Left forelimb (tissue), 1 donor: ENCODE measurements at places on chromosomes 12 and 14.

DNA sequence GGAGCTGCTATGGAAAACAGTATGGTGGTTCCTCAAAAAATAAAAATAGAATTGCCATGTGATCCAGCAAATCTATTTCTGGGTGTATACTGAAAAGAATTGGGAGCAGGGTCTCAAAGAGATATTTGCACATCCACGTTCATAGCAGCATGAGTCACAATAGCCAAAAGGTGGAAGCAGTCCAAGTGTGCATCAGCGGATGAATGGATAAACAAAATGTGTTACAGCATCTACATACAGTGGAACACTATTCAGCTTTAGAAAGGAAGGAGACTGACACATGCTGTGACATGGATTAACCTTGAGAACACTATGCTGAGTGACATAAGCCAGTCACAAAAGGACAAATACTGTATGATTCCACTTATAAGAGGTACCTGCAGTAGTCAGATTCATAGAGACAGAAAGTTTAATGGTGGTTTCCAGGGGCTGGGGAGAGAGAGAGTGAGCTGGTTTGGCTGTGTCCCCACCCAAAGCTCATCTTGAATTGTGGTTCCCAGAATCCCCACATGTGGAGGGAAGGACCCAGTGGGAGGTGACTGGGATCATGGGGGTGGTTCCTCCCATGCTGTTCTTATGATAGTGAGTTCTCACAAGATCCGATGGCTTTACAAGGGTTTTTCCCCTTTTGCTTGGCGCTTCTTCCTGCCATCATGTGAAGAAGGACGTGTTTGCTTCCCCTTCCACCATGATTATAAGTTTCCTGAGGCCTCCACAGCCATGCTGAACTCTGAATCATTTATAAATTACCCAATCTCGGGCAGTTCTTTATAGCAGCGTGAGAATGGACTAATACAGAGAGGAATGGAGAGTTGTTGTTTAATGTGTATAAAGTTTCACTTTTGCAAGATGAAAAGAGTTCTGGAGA, 17.6 kb upstream of the TBC1D30 start:
- DNase-seq: no peak

DNA sequence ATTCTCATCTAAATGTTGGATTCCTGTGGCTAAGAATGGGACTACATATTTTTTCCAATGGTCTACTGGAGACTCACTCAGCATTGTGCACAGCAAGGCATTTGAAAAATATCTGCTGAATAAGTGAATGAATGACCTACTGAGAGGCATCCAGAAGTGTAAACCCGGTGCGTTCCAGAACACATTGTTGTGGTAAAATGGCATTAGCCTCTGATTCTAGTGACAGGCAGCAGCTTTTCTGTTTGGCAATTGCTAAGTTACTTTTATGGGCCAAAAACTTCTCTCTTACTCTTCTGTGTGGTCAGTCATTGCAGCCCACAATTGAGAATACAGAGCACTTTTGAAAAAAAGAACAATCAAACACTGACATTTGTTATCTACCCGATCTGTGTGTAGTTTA, 36.5 kb downstream of the WIF1 start:
- DNase-seq: no peak

GRCh38 chr12:65881348-65881961, 57.2 kb downstream of the HMGA2 start:
- no peak for DNase-seq

GRCh38 chr14:70188659-70189455, at the start of gene SLC8A3:
Gene SLC8A3 (minus strand): TSS chr14:70188951. CDS start chr14:70168422, 20,529 bp downstream.
- DNase-seq: peak; percentile 67
